ENCODE measurements at places on chromosomes 3 and 15.

DNA sequence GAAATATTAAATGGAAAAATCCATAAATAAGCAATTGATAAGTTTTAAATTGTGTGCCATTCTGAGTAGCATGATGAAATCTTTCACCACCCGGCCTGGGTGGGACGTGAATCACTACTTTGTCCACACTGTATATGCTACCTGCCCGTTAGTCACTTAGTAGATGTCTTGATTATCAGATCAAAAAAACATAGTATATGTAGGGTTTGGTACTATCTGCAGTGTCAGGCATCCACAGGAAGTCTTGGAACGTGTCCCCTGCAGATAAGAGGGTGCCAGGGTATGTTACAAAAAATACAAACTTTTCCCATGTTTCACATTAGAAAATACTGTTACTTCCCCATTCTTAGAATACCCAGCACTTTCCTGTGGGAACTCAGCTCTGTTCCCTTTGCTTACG, 35.2 kb downstream of the FAM81A start:
- no peak for DNase-seq

- DNase-seq = no peak
These were observed 56.2 kb upstream of the GLCE start for GRCh38 chr15:69104050-69104750.

GRCh38 chr3:61937477-61937876, 376.1 kb downstream of the PTPRG start:
- no peak for DNase-seq

- no peak for DNase-seq
These were observed 94.9 kb downstream of the LIPC start for GRCh38 chr15:58526647-58527192.

DNA sequence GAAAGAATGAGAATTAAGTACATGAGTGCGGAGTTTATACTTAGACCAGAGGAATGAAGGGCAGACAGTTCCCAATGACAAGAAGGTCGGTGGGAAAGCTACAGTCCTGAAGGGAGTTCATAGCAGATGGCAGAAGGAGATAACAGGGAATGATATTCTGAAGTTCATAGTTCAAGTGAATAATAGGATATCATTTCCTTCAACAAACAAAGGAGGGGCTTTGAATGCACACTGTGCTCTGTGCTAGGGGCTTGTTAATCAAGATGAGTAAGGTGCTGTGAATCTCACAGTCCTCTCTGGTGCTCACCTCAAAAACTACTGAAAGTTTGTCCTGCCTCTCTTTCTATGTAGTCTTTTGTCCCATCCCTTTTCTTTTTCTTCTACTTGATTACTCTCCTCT, 41.9 kb downstream of the SIDT1 start:
- no peak for DNase-seq

DNA sequence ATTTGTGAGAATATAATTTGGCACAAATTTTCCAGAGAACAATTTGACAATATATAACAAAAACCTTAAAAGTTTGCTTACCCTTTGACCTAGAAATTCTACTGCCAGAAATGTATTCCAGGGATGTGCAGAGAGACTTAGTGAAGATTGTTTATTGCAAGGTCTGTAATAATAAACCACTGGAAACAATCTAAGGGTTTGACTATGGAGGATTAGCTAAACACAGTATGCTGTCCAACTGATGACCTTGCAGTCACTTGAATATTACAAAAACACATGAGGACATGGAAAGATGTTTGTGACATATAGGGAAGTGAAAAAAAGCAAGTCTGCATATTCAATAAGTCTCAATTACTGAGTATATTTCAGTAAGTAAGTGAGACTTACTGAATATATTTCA, 48.1 kb upstream of the CDV3 start:
- no peak for DNase-seq

DNA sequence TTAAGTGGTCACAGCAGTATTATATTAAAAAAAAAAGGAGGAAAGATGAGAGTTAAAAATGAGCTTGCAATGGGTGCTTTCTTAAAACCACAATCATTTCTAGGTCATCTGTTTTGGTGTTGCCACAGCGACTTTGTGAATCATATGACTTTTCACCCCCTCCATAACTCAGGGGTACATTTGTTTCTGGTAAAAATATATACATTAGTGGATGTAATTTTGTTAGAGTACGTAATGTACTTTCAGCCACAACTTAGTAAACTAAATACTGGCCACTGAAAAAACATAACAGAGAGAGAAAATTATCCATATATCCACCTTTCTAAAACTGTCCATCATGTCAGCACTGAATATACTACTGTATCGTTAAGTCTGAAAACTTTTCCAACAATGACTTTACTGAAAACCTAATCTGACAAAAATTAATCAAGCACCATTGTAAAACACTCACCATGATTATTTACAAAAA, 3.4 kb downstream of the ANKRD28 start:
- DNase-seq = no peak

DNA sequence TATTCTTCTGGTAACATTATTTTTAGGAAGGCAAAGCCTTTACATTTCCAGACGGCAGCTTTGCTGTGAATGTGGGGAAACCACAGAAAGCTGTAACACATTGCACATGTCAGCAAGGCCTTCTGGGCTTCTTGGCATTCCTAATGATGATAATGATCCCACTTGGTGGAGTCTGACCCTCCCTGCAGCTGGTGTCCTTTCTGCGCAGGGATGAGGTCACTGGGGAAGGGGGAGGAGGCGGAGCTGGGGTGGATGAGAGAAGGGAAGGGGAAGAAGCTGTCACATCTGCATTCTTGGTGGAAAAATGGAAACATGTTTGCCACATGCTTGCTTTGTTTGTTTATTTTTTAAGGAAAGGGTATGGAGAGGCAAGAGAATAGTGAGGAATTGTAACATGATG, 68.6 kb downstream of the FILIP1L start:
- DNase-seq = no peak

DNA sequence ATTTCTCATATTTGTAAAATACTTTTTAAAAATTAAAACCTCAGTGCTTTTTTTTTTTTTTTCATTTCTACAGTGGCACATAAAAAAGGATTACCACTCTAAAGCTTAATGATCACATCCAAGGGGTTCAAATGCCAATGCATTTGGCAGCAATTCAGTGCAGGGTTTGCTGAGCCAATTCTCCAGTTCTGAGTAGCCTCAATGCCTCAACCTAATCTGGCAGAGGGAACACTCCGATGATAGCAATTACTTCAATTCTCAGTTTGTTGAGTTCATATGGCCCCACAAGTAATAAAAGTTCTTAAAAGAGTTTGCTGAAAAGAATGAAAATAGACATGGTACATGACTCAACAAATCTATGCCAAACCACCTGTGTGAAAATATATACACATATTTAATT, 79.3 kb upstream of the RBMS3 start:
- no peak for DNase-seq

DNA sequence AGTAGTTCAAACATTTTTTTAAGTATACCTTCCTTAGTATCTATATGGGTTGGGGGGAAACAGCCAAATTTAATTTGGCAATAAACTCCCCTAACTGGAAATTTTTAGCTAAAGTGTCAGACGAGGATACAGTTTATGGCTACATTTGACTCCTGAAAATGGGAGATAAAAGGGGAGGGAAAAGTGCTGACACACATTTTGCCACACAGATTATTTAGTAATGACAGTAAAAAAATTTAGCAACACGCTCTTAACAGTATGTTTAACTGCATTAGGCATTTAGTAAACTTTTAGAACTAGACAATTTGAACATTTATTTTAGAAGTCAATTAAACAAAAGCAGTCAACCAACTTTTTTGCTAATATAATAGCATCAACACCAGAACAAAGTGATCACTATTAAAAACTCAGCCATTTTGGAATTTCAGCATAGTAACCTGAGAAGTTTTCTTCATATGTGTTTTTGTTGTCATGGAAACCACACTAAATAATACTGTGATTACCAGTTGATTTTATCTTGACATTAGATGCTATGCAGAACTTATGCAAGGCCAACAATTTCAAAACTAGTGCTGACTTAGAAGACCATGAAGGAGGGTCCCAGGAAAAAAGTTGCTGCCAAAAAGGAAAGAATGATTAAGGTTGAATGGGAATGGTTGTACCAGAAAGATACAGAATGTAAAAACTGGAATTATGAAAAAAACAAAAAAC, 47.0 kb upstream of the TFG start:
- DNase-seq = no peak

DNA sequence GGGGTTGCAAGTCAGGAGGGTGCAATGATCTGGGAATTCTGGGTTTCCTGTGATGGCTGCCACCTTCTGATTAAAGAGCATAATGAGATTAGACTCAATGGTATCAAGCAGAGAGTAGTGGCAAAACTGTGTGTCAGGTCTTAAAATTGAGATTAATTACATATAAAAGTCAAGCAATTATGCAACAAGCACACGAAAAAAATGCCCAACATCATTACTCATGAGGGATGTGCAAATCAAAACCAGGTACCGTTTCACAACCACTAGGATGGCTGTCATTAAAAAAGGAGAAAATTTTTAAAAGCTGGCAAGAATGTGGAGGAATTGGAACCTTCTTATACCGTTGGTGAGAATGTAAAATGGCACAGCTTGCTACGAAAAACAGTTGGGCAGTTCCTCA, 205.0 kb downstream of the OSBPL10 start:
- no peak for DNase-seq

DNA sequence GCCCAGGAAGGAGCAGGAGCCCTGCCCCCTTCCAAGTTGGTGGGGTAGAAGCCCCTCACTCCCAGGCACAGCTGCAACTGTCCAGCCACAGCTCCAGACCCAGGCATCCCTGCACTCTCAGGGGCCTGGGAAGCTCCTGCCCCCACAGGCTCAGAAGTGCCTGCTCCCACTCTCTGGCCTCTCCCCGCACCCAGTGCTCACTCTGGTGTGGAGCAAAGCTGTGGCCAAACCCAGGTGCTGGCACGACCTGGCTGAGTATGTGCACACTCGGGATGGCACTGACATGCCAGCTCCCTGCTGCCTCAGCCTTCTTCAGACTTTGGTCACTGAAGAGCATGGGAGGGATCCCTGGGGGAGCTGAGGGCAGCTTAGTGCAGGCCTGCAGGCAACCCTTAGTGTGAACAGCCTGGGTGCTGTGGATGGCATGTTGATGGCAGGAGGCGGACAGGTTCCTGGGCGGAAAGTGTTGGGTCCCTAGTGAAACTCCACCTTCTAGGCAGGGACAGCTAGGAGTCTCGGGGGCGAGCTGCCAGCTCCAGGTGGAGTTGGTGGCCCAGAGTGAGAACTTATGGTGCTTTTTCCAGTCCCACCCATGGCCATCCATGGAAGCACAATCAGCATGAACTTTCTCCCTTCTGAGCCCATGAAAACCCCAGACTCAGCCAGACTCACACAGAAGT, 489.2 kb upstream of the ROBO2 start:
- DNase-seq = no peak

GRCh38 chr15:84023636-84024035, 211.9 kb upstream of the GOLGA6L4 start:
- DNase-seq = no peak

Measured in activated CD8-positive, alpha-beta memory T cell treated with anti-CD3 and anti-CD28 coated beads, Interleukin-2, amount 50 U/mL, for 48 hours (primary cell).